LNCaP clone FGC (cell line): ENCODE measurements at places on chromosomes 16 and 17.

DNA sequence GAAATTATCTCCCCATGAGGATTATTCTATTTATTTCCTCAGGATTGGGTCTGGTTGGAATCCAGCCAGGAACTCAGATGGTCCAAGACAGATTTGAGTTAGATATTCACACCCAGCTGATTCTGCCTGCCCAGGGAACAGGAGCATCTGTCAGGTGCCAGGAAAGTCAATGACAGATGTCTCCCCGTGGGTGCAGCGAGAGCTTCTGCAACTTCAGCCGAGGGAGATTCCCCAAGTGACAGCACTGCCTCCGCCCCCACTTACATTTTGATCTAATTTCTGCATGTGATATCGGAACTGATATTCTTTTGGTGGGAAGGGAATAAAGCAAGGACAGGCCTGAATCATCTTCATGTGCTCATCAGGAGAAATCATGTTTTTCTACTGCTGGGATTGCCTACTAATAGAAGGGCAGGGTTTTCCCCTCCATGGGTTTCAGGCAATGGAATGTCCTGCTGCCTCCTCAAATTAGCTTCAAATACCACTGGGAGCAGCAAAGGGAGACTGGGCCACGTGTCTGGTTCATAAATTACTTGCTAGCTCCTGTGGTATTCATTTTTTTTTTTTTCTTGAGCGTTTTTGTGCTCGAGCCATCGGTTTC lies 15.7 kb upstream of the DHX8 start:
- DNase-seq: no peak

DNA sequence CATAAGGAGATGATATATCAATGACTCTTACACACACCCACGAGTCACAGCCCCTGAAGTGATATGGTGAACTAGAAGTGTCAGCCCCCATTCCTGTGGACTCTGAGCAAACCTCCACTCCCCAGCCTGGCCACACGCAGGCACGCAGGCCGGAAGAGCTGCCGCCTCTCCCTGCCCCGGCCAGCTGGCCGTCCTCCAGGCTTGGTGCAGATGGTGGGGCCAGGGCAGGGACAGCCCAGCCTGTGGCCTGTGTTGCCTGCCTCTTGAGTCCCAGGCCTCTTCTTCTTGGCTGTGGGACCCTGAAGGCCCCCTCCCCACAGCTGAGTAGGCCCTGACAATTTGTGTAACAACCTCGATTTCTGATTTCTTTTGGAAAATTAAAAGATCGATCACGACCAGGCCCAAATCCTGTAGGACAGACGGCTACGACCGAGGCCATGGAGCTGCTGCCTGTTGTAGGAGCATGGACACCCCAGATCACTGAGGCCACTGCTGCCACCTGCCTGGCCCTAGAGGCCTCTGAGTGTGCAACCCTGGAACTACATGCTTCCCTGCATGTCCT lies 10.0 kb upstream of the MPRIP start:
- no peak for DNase-seq

DNA sequence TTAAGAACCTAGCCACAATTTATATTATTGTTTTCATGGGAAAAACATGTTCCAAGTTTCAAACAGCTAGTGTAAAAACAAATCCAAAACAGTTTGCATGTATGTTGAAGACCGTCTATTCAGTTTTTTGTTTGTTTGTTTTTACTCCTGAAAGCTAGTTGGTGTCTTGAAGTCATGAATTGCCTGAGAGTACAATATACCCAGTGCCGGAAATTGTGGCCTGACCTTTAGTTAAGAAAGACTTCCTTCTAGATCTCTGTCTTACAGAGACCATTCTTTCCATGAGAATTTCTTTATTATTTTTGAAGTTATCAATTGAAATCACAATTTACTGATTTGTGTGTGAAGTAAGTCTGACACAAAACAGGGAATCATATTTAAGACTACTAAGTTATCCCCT lies 474.8 kb downstream of the KCNJ2 start:
- DNase-seq: no peak

DNA sequence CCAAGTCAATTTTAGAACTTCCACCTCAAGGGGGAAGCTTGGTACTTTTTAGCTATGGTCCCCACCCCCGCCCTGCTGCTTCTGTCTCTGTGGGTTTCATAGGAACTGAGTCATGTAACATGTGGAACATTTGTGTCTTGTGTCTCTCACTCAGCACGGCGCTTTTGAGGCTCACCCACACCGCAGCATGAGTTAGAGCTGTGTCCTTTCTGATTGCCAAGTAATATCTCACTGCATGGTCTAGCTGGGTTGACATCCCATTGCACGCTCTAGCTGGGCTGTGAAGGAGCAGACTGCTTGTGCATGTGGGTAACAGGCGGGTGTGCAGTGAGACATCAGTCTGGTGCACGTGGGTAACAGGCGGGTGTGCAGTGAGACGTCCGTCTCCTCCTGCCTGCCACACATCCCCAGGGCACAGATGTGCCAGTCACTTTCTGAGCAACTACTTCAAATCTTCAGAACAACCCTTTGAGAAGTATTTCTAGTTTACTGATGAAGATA lies 26.4 kb upstream of the SLC7A5 start:
- no peak for DNase-seq

DNA sequence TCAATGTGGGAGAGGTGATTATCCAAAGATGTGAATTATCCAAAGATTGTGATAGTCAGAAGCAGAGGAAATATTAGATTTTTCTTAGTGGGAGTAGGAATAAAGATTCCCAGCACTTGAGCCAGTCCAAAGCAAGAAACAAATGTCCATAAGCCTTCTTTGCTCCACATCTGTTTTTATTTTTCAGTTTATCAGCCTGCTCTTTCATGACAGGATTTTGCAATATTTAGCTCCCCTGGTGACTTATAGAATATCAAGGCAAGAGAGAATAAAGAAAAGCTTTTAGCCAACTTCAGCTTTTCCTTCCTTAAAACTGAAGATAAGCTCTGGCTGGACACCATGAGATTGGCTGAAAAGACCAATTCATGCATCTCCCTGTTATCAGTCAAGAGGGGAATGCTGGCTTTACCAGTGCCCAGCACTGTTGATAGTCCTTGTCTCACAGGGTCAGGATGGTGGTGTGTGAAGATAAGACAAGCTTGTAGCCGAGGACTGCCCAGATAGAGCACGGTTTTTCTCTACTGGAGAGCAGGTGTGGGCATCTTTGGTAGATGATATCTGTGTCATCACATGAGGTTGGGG lies 706.5 kb downstream of the KCNJ2 start:
- no peak for DNase-seq

DNA sequence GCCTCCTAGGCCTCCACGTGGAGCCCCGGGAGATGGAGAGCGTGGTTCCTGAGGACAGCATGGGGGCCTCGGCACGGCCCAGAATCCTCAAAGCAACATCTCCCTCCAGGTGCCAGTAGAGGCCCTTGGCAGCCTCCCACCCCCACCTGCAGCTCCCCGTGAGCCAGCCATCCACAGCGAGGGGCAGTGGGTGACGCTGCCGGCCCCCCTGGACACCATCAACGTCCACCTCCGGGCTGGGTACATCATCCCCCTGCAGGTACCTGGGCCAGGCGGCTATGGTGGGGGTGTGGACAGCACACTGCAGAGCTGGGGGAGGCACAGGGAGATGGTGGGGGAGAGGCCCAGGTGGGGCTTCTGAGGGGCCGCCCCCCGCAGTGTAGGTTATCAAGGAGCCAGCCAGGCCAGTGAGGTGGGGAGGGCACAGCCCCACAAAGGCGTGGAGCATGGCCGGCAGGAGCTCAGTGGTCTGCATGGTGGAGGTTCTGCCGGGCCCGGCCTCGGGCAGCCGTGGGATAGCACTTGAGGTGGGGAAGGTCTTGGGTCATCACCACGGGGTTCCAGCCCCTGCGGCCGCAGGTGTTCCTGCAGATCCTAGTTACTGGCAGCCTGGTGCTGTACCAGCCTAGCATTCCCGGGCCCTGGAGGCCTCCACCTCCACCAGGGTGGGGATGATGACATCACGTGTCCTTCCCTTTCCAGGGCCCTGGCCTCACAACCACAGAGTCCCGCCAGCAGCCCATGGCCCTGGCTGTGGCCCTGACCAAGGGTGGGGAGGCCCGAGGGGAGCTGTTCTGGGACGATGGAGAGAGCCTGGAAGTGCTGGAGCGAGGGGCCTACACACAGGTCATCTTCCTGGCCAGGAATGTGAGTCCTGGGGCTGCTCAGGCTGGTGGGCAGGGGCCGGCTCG lies 16.4 kb downstream of the GAA start:
- DNase-seq: no peak
